AG10803 (cell line): ENCODE measurements at places on chromosomes 3 and 15.

DNA sequence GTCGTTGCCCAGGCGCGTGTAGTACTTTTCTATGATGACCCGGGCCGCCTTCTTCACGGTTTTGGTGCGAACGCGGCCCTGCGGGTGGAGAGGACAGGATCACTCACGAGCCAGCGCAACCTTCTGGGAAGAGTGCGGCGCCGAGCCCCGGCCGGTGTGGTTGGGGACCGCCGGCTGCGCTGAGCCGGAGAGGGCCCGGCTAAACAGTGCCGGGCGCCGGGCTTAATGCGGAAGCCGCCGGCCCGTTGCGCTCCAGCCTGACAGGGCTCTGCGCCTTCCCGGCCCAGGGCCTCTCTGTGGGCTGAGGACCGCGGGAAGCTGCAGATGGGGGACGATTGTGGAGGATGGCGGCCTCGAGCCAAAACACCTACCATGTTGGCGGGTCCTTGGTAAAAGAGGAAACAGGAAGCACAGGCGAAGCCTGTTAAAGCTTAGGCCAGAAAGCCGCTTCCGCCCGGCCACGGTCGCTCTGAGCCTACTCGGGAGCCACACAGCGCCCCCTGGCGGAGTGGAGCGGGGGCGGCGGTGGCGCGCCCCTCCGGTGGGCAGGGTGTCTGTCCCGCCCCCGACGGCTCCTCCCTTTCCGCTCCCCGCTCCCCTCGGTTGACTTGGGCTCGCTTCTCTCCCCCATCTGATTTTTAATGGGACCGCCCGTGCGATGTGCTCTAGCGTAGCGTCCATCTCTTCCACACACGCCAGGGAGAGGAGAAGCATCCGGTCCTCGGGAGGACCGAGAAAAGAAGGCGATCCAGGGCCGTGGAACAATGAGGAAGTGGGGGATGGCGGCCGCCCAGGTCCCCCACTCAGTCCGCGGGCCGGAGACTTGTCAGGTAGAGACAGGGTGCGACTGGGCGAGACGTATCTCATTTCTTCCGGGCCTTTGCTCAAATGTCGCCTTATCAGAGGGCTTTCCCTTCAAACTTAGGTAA is at the start of gene RPS17:
RPS17 (minus strand) TSS at position 403 of the 929 bp plus-strand sequence; CDS start at position 374, 29 bp downstream.
- peak; percentile 95 for DNase-seq

DNA sequence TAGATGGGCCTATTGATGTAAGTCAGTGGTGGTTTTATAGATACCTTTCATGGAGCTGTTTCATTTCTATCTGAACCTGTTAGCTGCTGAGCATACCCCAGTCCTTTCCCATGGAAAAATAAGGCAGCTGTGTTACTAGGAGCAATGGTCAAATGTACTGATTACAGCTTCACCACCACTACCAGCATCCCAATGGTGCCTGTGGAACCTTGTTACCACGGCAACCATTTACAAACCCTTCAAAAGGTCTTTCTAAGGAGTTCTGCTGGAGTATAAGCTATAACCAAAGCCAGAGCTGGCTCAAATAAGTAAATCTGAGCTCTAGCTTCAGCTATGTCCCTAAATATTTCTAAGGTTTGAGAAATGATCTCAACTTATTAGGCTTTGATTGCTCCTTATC is 133.4 kb upstream of the ACP3 start:
- no peak for DNase-seq

- DNase-seq, result no peak
These were observed 74.0 kb upstream of the LINGO1 start for GRCh38 chr15:77706482-77707244.

DNA sequence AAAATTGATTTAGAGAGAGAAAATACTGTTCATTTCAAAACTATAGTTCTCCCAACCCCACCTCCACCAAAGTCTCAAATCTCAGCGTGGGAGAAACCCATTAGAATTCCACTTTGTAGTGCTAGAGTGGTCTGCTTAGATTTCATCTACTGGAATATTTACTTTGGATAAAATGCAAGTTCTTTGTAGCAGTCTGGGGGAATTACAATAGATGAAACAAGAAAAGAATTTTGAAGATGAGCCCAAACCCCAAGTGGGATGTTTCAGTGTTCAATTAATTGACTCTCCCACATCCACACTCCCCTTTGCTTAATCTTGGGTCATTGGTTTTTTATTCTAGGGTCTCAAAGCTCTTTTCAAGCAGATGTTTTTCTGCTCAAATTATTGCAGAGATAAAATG is 97.8 kb downstream of the RPL22L1 start:
- DNase-seq, result no peak

DNA sequence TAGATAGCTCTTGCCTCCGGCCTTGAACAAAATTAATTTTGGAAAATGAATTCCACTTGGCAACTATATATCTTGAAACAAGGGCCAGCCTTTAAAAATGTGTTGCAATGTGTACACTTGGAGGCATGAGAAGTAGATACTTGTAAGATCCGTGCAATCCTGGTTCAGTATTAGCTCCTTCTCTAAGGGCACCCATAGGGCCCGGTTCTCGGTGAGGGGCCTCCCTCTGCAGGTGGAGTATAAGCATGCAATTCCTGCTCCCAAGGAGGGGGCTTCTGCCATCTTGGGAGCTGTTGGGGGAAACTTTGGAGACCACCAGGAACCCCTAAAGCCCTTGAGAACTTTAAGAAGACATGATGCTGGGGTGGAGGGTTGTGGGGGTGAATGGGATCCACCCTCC is 388.7 kb upstream of the RGMA start:
- no peak for DNase-seq

DNA sequence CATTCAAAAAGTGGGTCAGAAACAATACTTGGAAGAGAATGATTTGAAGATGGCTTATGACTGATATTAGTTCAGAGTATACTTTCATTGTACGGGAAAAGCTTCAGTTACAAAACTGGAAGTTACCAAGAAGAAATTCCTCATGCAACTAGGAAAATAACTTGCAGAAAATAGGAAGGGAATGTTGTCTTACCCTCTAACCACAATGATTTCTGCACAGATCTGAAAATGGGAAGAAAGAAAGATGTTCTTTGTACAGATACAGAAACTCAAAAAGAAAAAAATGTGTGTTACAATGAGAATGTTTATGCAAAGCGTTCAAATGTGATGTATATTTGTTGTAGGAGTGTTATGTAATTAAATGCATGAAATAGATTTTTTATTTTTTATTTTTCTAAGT is 3.7 kb downstream of the ZNF280D start:
- no peak for DNase-seq

DNA sequence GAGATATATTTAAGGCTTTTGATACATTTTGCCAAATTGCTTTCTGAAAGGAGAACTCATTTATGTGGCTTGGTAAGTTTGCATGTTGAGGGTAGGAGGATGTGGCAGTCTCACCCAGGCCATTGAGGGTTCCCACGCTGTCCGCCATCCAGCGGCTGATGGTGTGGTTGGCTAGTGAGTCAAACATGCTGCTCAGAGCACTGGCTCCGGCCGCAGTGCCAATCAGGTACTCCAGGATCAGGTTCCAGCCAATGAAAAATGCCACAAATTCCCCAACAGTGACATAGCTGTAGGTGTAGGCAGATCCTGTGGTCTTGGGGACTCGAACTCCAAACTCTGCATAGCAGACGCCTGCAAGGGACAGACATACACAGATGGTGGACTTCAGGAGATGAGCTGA is 82.3 kb downstream of the CLDN11 start:
- no peak for DNase-seq

DNA sequence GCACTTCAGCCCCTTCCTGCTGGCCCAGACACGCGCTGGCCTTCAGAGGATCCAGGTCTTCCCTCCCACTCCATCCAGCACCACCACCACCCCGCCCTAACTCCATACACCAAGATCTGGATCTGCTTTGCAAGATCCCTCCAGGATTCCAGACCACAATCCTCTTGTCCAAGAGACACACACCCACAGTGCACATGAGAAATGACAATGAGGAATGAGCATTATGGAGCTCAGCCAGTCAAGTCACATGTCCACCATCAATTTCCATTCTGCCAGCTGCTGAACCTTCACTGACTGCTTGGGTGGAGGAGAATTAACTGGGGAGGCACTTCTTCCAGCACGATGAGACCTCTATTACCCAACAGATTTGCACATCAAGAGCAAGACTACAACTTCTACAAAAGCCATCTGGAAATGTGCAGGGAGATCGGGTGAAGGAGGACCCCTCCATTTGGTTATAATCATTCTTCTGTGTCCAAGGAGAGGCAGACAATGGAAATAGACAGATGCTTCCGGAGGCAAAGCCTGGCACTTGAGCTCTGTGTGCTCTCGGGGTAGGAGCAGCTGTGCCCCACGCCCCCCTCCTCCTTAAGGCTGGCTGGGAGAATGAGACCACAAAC is 12.3 kb upstream of the SPATA12 start:
- peak; percentile 94 for DNase-seq

GRCh38 chr3:30073622-30074021 is 532.8 kb upstream of the TGFBR2 start:
- no peak for DNase-seq

DNA sequence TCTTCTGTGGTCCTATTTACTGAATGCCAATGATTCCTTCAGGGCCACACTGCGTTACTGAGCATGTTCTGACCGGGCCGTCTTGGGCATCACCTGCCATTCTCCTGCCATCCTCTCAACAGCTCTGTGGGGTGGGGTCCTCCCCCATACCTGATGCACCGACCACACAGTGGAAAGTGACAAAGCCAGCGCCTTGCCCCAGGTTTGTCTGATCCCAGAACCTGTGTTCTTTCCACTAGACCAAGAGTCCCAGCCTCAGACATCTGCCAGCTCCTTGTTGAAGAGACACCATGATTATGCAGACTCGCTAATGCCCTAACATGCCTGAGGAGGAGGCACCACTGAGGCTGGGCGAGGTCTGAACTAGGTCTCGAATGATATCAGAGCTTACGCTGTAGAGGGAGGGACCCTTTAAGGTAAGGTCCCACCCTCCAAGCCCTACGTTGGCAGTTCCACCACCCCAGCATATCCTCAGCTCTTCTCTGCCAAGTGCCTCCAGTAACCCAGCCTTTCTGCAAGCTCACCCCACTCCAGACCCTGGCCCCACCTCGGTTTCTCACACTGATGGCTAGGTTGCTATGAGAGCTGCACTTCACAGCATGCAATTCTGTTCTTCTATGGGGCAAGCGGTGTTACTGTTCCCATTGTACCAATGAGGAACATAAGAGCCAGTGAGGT is 29.8 kb upstream of the PLXNA1 start:
- DNase-seq, result no peak

- DNase-seq, result peak; percentile 92
These were observed 62.2 kb upstream of the AKAP13 start for GRCh38 chr15:85318048-85318731.

GRCh38 chr3:97952280-97952679 is 20.0 kb downstream of the RIOX2 start:
- peak; percentile 74 for DNase-seq

DNA sequence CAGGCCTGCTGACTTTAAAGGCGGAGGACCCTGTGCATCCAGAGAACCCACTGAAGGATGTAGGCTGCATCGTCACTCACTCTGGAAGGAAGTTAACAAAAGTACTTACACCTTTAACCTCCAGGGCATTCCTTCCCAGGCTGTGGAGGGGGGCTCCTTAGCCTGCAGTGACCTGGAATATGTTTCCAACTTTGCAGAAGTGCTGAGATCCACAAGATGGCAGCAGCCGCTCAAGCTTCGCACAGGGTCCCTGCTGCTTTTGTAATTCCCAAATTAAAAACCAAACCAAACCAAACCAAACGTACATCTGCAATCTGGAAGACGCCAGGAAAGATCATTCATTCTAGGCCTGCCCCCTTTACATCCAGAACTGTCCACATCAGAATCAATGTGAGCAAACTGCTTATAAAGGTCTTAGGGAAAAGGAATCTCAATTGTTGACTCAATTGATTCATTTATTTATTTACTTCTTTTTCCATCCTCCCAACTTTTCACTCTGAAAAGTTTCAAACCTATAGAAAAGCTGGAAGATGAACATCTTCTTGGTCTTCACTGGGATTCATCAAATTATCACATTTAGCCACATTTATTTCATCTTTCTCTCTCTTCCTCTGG is 70.5 kb upstream of the KLHL25 start:
- DNase-seq, result peak; percentile 50

DNA sequence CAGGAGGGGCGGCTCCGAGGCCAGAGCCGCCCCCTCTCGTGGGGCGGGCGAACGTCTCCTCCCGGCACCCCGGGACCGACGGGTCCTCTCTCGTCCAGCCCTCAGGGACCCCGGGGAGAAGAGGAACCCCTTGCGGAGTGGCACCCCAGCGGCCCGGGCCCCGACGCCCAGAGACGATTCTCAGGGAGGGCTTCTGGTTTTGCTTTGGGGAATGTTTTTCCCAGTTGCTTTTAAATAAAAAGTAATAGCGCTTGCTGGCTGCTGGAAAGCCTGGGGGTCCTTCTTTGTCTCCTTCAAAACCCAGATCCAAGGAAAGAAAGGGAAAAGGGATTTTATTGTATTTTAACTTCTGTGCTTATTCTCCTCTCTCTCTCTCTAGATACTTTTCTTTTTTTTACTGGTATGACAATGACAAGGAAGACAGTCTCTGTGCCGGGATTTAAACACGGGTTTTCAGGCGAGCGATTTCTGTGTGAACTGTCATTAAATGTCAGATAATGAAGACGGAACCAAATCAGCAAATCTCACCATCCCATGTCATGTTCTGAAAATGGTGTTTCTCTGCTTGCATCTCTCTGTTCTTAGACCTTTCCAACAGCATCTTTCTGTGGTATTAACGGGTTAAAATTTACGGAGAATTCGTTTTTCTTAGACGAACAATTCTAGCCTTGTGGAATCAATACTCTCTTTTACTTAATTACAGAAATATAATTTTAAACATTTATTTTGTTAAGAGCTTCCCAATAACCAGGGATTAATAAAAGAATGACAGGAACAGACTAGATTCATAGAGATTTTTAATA is 530 bp upstream of the PCOLCE2 start:
- no peak for DNase-seq

DNA sequence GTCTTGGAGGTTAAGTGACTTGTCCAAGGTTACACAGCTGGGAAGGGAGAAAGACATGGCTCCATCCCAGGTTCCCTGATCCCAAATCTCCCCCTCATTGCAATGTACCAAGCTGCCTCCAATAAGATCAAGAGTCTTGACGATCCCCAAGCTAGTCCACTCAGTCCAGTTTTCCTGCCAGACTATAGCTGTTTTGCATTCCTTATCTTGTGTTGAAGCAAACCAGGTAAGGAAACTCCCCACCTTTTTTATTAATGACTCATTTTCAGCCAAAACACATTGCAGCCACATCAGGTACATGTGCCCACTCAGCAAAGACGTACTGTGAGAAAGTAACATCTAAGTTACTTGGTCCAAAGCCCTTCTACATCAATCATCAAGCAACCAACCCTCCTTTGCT is 41.9 kb downstream of the LIPC start:
- peak; percentile 83 for DNase-seq

GRCh38 chr15:81296673-81297072 is 27.3 kb downstream of the STARD5 start:
- DNase-seq, result no peak

GRCh38 chr3:198030125-198030524 is 70.1 kb downstream of the LMLN start:
- DNase-seq, result no peak

GRCh38 chr15:66298803-66299251 is 5.5 kb downstream of the DIS3L start:
- DNase-seq, result peak; percentile 31

DNA sequence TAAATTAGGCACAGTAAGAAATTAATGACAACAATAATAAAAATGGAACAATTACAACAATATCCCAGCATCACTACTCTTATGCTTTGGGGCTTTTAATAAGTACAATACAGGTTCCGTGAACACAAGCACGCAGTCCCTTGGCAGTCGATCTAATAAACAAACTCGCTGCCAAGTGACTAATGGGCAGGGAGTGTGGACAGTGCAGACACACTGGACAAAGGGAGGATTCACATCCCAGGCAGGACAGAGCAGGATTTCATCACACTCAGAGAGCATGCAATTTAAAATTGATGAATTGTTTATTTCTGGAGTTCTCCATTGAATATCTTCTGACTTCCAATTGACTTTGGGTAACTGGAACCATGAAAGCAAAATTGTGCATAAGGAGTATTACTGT is 524.1 kb upstream of the CFAP20DC start:
- peak; percentile 94 for DNase-seq
